ENCODE measurements at places on chromosomes 12 and 14.

DNA sequence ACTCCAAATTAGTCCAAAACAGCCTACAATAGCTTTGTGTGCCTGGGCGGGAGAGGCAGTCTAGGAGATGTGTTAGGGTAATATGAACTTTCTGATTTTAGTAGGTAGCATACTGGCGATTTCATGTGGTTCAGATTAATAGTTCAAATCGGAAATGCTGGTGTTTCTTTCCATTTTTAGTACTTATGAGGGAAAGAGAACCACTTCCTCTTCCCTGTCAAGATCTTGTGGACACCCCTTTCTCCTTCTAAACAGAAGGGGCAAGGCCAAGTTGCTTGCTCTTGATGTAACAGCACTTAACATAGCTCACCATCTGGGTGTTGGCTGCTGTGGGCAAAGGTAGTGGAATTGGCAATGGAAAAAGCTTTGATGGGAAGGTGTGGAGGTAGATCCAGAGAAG is 32.2 kb upstream of the IGF1 start:
- no peak for DNase-seq

GRCh38 chr12:20628999-20629398 is 66.1 kb upstream of the SLCO1C1 start:
- no peak for DNase-seq

- DNase-seq, result no peak
Observed at GRCh38 chr14:51328064-51328771, 88.2 kb downstream of the TMX1 start.

- DNase-seq, result no peak
Observed at GRCh38 chr12:26643532-26644315, 189.3 kb downstream of the ITPR2 start.

DNA sequence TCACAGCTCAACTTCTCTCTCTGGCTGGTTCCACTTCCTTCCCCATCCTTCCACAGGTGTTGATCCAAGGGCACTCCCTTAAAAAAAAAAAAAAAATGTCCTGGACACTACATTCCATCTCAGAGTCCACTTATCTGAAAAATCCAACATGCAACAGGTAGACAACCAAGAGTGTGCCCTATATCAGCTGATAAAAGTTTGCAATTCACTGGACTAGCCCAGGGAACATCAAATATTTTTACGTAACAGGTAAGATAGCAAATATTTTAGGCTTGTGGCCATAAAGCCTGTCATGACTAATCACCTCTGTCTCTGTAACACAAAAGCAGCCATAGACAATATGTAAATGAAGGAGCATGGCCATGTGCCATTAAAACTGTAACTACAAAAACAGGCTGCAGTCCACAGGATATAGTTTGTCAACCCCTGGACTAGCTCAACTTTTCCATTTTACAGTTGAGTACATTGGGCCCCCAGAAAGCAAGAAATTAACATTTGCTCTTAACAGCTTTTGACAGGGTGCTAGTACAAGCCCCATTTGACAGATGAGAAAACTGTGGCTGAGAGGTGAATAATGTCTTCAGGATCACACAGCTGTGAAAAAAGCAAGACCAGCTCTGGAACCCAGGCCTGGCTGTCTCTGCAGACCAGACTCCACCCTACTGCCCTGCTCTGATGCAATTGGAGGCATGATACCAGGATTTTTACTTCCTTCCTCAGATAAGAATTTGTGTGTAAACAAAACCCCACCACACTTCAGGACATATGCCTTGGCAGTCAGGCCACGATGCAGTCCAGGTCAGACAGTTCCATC is 68.9 kb downstream of the CMKLR1 start:
- DNase-seq, result no peak

GRCh38 chr12:114425031-114425626 is 19.2 kb upstream of the TBX5 start:
- DNase-seq, result peak; percentile 22

- no peak for DNase-seq
Observed at GRCh38 chr12:31928246-31929026, 30.8 kb upstream of the RESF1 start.

DNA sequence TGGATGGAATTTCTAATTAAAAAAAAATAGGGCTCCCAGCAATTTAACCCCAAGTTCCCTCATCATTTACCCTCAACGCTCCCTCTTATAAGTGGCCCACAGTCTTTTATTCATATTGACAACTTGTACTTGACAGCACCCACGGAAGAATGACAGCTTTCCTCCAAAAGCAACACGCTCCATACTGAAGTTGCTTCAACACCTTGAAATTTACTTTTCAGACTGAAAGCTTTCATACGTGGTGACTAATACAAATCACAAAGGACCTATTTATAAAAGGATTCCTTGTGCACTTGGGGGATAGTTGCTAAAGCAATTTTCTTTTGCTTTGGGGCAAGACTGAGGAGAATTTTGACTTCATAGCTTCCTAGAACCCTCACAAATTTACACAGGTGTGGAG is 1629.4 kb upstream of the SEL1L start:
- no peak for DNase-seq

DNA sequence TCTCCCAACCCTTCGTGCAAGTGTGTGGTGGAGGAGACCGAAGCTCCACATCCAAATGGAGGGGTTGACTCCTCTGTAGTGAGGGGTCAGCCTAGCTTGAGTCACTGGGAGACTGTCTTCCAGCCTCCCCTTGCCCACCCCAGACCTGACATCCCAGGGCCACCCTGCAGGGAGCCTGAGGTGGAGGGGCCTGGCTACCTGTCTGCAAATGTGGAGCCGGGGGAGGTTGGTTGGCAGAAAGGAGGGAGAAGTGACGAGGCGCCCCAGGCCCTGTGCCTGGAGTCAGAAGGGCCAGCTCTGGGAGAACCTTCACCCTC is 37.5 kb downstream of the NFKBIA start:
- DNase-seq, result no peak

GRCh38 chr14:95307402-95308041 is 12.2 kb downstream of the CLMN start:
- DNase-seq, result no peak

DNA sequence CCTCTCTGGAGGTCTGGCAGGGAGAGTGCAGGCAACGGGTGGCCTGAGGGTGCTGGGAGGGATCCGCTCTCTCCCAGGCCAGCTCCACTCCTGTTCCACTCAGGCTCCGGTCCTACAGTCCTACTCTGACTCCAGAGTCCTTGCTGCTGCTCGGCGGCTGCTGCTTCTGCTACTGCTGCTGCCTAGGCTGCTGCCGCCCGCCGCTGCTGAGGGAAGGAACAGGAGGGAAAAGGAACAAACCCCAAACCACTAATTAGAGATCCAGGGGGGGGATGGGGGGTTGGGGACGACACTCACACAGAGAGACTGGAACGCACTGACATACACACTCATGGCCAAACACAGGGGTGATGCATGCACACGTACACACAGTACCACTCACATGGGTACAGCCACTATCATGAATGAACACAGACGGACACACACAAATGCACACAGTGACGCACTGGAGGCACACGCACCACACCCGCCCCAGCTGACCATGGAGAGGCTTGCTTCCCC is at the start of gene SP7:
Gene SP7, minus strand, starts transcription at position 174 of the 501 bp plus-strand sequence. CDS start 708 bp downstream, outside the sequence.
- no peak for DNase-seq

- no peak for DNase-seq
Observed at GRCh38 chr14:104826189-104826860, 25.4 kb downstream of the ZBTB42 start.

GRCh38 chr14:73244541-73245290 is 7.4 kb downstream of the PAPLN start:
- no peak for DNase-seq

DNA sequence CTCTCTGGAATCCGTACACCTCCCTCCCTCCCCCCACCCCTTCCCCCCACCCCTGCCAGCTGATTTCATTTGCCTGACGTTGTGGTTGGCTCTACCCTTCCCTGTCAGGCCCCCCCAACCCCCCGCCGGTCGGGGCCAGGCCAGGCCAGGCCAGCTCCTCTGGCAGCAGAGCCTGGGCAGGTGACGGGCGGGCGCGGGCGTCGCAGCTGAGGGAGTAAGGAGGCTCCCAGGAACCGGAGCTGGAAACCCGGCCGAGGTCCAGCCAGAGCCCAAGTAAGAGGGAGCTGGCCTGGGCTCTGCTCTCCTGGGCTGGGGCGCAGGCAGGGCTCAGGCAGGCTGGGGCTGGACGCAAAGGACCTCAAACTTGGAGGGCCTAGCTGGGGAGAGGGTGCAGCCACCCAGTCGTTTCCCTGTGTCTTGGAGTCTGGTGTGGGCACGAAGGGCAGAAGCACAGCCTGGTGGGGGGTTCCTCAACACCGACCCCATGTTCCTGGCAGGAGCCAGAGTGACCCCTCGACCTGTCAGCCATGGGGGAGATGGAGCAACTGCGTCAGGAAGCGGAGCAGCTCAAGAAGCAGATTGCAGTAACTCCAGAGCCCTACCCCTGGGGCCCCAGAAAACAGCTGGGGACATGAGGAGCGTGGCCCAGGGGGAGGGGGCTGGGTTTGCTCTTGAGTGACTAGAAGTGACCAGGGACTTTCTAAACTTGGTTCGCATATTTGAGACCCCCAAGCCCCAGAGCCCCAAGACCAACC is at the start of gene GNB3:
Gene GNB3, plus strand, starts transcription at position 165 of the 755 bp plus-strand sequence. Its CDS starts 363 bp downstream, at position 528.
- DNase-seq, result no peak

Measured in NCI-H2029 treated with DMSO at 0.1 percent for 48 hours (cell line).